Activated CD4-positive, alpha-beta memory T cell treated with anti-CD3 and anti-CD28 coated beads for 36 hours (primary cell): ENCODE measurements at places on chromosomes 5 and 9. TPM values are rescaled to one million over a fixed set of nuclear protein-coding genes. Genes with fewer than 3 reads are reported as not detected.

DNA sequence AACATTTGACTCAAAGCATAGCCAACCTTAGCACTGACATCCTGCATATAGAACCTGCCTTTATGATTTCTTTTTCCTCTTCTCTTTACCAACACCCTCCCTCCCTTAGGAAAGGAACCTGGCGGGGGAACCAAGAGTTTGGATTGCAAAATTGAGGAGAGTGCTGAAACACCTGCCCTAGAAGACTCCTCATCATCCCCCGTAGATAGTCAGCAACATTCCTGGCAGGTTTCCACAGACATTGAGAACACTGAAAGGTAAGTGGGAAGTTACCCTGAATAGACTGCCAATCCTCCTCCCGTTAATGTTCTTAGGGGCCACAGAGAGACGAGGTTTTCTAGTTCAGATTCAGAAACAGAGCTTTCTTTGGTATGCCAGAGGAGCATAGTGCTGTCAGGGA, 88.8 kb downstream of the RGS7BP start:
- no peak for DNase-seq

DNA sequence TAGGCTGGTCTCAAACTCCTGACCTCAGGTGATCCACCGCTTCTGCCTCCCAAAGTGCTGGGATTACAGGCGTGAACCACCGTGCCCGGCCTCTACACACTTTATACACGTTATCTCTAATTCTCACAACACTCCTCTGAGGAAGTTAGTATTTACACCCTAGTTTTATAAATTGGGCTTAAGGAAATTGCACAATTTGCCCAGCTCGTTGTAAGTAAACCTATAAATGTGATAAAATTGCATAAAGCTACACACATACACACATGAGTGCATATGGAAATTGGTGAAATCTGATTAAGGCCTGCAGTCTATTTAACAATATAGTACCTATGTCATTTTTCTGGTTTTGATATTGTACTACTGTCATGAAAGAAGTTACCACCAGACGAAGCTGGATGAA, 4.4 kb upstream of the SLC4A9 start:
- no peak for DNase-seq

- no peak for DNase-seq
These were observed 90.2 kb downstream of the SAXO1 start for GRCh38 chr9:18942801-18943200.

Gene PCDHA4
- total RNA-seq, result not detected
